ENCODE measurements at places on chromosomes 5 and 9.
A peak's percentile ranks its signal among the peaks of the same experiment; 100 is the strongest.

DNA sequence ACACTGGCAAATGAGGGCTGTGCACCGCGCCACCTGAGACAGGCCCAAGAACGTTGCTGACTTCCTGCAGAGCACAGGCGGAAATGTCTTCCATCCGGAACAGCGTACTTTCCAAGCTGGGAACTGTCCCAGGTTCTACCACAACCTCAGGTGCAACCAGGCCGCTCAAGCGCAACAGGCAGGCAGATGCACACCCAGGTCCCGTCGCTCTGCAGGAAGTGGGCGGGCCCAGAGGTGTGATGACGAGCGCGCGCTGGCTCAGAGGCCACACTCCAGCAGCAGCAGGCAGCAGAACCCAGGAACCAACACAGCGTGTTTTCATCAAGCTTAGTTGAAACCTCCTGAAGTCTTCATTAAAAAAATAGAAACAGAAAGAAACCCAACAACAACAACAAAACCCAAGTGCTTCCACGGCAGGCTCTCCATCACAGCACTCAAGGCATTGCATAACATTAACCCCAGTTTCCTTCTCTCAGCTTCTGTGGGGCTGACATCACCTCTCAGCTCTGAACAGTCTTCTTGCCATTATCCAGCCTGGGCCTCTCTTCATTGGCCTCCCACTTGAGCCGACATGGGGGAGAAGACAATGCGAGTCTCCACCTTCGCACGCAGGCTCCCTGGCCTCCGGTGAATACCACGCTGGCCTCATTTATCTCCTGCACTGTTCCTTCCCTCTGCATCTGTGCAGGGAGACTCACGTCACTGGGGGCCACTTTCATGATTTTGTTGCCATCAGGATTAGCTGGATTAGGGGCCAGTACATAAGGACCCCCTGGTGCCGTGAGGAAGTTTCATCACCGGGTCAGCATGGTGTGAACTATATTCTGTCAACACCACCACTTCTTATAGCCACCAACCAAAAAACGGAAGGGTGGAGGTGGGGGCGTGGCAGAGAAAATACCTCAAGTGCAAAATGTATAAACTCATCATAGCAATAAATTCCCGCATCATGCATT is 22.1 kb downstream of the PTCH1 start:
- no peak for DNase-seq

- DNase-seq = no peak
Observed at GRCh38 chr5:141534492-141535213, 45.8 kb downstream of the PCDHGC5 start.

- peak; percentile 68 for DNase-seq
Observed at GRCh38 chr5:14064841-14065240, 78.3 kb upstream of the TRIO start.

DNA sequence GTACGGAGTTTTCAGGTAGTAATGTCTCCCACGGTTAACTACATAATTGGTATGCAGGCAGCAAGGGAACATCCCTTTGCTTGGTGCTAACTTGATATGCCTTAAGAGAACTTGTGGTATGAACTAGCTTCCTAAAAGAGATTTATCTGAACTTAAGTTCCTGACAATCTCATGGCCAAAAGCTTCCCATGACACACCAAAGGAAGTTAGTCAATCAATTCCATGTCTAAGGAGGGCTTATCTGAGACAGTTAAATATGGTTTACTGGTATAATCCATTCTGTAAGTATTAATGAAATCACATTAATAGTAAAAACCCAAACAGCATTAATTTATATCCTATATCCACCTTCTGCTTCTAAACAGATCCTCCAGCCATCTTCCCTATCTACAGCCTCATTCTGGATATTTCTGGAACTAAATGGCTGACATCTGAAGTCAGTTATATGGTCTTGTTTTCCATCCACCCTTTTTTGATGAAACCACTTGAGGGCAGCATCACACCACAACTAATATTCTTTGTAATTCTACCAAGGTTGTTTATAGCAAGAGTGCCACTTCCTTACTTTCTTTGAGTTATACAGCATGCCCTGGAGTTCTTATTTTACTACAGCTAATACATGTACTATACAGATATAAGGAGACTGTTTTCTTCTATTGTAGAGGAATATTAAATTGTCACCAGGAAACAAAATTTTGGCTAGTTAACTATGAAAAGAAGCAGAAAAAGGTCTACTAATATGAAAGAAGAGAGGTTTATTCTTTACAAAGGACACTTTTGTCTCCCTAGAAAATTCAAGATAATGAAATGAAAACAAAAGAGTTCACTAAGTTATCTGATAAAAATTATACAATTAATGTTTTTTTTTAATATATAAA is 34.7 kb downstream of the SHOC1 start:
- DNase-seq = peak; percentile 87

DNA sequence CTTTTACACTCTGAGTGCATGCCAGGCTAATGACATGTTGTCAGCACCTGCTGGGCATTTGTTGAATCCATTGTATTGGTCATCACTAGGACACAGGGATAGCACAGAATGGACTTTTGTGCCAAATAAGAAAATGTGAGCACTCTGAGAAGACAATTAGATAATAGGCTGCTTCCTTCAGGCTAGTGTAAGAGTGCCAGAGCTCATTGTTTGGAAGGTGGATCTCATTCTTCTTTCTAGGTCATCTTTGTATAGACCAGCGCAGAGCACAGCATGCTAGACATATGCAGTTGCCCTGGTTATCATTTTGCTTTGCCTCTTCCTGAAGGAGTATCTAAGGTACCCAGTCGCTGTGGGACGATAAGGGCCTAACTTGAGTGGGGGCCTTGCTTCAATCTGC is 493.4 kb upstream of the COX7C start:
- DNase-seq = no peak

- DNase-seq = no peak
Observed at GRCh38 chr9:121298689-121299466, 30.9 kb downstream of the GSN start.

GRCh38 chr9:122055701-122056100 is 37.4 kb downstream of the TTLL11 start:
- no peak for DNase-seq

- DNase-seq = peak; percentile 75
Observed at GRCh38 chr9:98081477-98082219, 25.1 kb downstream of the NANS start.

GRCh38 chr5:145937432-145938250 is 1.3 kb downstream of the SH3RF2 start:
- peak; percentile 89 for DNase-seq

GRCh38 chr5:10674582-10674981 is 86.5 kb downstream of the DAP start:
- DNase-seq = no peak

DNA sequence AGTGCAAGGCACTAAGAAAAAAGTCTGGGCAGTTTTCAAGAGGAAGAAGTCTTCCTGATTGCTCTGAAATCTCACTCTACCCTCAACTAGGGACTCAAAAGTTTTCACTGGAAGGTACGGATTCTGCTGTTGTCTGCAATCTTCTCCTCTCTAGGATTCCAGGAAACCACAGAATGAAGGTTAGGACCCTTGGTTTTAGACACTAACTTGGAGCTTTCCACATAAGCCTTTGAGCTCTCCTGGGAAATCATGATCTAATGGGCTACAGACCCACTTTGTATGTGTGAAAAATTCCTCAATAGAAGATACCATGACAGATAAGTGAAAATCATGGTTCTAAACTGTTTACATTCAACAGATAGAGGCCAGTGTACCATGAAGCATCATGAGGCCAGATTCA is 265.1 kb downstream of the PSAT1 start:
- no peak for DNase-seq

GRCh38 chr9:15423231-15423985 is 732 bp downstream of the SNAPC3 start:
- peak; percentile 51 for DNase-seq

DNA sequence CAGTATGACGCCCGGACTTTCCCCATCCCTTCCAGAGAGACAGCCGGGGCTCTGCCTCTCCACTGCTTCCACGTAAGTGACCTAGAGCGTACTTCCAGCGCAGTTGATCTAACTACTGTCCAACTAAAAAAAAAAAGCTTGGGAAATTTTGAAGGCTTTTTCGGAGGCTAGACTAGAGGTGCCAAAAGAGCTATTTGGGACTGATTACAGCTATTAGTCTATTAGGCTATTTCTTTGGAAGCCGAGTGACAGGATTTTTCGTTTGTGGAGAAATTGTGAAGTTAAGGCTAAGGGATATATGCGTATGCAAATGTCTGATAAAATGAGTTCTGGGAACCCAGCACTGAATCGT is 1.5 kb downstream of the CCNO start:
- DNase-seq = peak; percentile 26

DNA sequence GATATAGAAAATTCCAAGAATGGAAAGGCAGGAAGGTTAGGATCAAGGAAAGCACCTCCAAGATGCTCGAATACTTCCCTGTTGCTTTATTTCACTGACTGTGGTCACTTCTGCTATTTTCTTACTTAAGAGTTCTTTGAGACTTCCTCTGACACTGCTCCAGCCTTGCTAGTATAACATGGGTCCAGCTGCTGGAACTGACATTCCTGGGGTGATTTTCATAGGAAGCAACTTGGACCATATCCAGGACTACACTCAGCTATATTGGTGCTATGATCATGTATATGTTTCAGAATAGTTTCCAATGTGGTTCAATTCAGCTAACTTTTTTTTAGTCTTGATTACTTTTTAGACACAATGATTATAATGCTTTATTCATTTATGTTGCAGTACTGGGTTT is 81.6 kb upstream of the CKMT2 start:
- DNase-seq = peak; percentile 79

GRCh38 chr9:80376180-80376579 is 804.4 kb downstream of the TLE4 start:
- no peak for DNase-seq

GRCh38 chr9:5263351-5264218 is 32.4 kb downstream of the INSL4 start:
- peak; percentile 47 for DNase-seq

GRCh38 chr9:136528716-136529341 is 17.0 kb downstream of the NOTCH1 start:
- DNase-seq = no peak

DNA sequence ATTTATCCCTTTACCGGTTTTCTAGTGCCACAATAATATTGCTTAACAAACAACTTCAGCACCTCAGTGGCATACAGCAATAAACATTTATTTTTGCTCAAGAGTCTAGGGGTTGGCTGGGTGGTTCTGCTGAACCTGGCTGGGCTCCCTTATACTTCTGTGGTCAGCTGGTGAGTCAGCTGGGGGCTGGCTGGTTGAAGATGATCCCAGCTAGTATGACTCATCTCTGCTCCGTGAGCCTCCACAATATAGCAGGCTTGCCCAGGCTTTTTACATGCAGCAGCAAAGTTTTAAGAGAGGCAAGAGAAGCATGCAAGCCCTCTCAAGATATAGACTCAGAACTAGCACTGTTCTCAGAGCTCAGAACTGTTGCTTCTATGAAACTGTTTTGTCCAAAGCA is 523.5 kb upstream of the CLINT1 start:
- DNase-seq = peak; percentile 98

DNA sequence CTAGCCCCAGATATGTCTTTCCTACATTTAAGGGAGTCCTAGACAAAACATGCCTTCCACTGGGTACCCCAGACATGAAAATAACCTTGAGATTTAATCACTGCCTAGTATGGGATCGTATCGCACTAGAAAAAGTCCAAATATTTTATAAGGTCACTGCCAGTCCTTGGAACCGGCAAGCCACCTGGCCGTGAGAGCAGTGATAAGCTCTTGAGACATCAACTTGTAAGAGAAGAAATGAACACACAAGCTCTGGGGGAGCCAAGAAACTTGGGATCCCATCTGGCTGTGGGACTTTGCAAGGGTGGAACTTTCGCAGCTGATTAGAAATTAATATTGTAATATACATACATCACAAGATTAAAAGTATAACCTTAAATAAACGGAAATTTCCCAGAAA is 21.5 kb downstream of the MYO10 start:
- DNase-seq = no peak

GRCh38 chr5:152641970-152642805 is 237.1 kb upstream of the NMUR2 start:
- no peak for DNase-seq

DNA sequence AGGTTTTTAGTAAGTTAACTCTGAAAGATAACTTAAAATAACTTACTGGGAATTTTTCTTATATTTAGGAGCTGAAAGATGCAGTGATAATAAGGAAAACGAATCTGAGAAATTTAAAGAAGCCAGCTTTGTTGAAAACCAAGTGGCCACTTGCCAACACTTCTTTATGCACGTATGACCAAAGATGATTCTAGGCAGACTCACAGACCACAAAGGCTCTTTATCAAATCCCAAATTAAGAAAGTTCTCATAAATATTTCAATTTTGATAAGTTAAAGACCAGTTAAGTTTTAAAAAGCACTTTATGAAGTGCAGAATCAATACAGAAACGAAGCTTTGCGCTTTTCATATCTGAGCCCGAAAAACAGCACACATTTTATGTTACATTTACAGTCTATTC is 1.5 kb downstream of the AFF4 start:
- peak; percentile 73 for DNase-seq

DNA sequence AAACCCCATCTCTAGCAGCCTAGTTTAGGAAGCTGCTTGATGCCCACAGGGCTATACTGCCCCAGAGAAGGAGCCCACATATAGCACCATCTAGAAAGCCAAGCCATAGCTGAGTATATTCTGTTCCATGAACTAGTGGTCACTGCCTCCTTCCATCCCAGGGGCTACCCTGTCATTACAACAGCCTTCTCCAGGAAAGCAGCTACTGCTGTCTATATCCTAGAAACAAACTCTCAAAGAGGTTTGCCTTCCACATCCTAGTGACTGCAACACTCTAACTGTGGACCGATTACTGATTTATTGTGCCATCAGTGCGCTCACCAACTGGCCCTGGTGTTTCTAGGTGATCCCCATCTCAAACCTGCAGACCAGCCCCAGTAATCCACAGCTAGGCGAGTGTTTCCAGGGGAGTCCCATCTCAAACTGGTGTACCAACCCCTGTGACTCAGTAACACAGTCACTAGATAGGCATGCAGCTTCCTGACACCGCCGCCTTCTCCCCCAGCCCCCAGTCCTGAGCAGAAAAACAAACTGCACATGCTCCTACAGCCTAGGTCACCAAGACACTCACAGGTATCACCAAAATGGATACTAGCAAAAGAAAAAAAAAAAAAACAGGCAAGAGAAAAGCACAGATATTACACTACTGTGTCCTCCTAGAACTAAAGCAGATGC is 14.8 kb downstream of the SPTLC1 start:
- peak; percentile 91 for DNase-seq

Data from ELR (cell line).